Inflammatory macrophage (primary cell): ENCODE measurements at places on chromosomes 13 and 19.
A peak's percentile ranks its signal among the peaks of the same experiment; 100 is the strongest.

DNA sequence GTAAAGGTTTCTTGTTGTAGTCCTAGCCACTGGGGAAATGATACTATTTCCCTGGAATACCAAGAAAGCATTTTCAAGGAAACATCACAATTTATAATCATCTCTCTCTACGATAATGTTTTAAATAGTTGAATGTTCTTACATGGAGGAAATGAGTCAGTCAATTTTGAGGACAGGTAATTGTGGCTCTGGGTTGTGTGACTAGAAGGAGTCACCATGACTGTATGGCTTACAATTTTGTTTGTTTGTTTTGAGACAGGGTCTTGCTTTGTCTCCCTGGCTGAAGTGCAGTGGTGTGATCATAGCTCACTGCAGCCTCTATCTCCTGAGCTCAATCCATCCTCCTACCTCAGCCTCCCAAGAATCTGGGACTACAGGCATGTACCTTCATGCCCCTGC lies 47.4 kb downstream of the COG3 start:
- DNase-seq: no peak

DNA sequence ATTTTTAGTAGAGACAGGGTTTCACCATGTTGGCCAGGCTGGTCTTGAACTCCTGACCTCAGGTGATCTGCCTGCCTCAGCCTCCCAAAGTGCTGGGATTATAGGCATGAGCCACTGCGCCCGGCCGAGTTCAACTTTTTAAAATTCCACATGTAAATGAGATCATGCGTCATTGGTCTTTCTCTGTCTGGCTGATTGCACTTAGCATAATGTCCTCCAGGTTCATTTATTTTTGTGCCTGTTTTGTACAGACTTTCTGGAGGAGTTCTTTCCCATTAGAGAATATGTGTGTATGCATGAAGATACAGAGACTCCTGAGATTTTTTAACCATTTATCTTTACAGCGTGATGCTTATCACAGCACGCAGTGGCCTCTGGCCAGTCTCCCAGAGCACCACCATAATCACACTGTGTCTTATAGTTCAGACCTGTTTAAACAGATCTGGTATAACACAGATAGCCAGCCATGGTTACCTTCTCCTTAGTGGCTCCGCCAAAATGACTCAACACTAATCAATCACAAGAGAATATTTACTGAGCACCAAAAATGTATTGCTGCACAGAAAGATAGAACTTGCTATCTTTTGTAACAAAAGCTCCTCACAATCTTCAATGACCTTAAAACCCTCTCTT lies 11.4 kb upstream of the STARD13 start:
- no peak for DNase-seq

DNA sequence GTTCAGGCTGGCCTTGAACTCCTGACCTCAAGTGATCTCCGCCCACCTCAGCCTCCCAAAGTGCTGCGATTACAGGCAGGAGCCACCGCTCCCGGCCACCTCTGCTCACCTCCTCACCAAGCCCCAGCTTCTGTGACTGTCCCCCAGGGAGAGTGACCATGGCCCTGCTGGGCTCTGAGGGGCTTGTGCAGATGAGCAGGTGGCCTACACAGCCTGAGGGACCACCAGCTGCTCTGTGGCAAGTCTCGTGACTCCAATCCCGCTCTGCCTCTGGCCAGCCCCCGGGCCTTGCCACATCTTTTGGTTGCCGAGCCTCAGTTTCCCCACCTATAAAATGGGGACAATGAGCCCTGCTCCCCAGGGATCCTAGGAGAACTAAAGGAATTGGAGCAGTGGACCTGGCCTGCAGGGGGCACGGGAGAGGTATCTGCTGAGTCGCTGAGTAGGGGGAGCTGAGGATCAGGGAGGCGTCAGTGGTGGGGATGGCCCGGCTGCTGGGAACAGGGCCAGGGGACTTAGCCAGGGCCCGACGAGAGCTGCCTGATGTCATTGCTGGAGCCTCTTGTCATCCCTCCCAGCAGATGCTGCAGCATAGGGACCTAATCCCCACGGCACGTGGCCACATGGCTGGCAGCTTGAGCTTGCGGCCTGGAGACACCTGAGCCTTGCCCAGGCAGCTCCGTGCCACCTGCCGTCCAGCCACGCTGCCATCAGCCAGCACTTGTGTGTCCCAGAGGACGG lies 74.7 kb downstream of the GADD45B start:
- no peak for DNase-seq

- DNase-seq: no peak
Observed at GRCh38 chr13:50456111-50456510, 387.4 kb downstream of the DLEU7 start.

DNA sequence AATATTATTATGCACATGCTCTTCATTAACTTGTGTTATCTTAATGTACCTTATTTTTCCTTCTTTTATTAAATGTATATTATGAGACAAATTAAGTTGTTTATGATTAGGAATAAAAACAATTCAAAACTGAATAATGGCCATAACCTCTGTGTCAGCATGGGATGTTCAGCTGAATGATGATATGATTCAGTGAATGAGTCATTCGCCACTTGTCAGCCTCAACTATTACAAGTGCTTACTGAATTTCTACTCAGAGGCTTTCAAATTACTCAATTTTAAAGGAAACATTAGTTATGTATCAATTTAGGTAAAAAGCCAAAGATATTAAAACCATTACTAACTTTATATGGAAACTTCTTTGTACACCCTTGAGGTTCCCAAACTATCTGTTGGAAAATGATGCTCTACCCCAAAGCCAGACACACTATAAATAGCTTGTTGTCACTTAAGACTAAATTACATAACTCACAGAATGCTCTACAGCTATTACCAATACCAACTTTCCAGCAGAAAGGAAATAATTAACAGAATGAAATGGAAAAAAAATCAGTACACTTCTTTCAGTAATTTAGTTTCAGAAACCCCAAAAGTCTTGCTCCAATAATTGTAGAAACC lies 14.4 kb downstream of the LIG4 start:
- peak; percentile 12 for DNase-seq

GRCh38 chr13:39554371-39554770 lies 48.6 kb downstream of the LHFPL6 start:
- no peak for DNase-seq

GRCh38 chr19:11078893-11079292 lies 10.4 kb upstream of the LDLR start:
- no peak for DNase-seq

DNA sequence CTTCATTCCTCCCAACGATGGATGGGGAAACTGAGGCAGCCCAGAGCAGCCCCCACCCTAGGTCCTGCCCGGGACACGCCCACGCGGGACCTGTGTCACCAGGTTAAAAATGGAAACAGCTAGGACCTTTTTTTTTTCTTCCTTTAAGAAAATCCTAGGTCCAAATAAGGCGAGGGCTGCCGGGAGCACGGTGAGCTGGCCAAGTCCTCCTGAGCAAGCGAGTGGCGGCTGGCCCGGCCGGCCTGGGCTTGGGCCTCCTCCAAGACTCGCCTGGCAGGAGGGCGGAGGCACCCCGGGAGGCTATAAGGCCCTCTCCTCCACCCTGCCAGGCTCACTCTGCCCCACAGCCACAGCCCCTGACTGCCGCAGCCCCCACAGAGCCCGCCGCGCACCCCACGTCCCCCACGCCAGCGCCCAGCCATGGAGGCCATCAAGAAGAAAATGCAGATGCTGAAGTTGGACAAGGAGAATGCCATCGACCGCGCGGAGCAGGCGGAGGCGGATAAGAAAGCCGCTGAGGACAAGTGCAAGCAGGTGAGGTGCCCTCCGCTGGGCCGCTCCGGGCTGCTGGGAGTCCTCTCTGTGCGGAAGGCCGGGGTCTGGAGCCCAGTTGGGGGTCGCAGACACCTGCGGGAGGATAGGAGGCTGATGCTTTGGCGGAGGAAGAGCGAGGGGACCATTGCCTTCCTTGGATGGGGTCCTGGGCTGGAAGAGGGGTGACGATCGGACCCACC lies 8.9 kb upstream of the TPM4 start:
- DNase-seq: no peak

GRCh38 chr13:68808456-68808855 lies 1299.2 kb upstream of the ATXN8OS start:
- DNase-seq: no peak

GRCh38 chr13:63492604-63493003 lies 2077.0 kb upstream of the PCDH20 start:
- no peak for DNase-seq

- DNase-seq: no peak
Observed at GRCh38 chr13:93305886-93306285, 79.3 kb downstream of the GPC6 start.

DNA sequence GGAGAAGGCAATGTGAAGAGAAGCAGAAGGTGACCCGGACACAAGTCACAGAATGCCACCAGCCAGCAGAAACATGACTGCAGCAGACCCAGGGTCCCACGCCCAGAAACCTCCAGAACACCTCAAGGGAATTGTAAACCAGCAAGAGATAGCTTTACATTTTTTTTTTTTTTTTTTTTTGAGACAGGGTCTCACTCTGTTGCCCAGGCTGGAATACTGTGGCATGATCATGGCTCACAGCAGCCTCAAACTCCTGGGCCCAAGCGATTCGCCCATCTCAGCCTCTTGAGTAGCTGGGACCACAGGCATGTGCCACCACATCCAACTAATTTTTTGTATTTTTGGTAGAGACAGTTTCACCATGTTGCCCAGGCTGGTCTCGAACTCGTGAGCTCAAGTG lies 10.5 kb upstream of the CEACAM20 start:
- no peak for DNase-seq

- DNase-seq: no peak
Observed at GRCh38 chr13:28551498-28551895, 56.6 kb upstream of the FLT1 start.

GRCh38 chr19:10828981-10829821 lies 6.8 kb downstream of the TMED1 start:
- DNase-seq: no peak

- no peak for DNase-seq
Observed at GRCh38 chr13:87536499-87536898, 134.7 kb upstream of the SLITRK5 start.

DNA sequence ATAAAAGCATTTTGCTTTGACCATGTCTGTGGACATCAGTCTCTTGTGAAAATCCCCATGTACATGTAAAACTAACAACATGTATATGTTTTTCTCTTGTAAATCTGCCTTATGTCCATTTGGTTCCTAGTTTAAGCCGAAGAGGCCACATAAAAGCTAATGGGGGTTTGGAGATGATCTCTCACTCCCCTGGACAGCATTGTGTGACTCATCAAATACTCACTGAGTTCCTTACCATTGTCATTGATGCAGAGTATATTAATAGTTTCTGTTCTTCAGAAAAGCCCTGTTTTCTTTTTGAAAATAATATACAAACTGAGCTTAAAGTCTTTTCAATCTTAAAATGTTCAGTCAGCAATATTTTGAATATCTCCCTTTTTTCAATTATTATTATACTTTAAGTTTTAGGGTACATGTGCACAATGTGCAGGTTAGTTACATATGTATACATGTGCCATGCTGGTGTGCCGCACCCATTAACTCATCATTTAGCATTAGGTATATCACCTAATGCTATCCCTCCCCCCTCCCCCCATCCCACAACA lies 536.7 kb upstream of the HTR2A start:
- DNase-seq: no peak

DNA sequence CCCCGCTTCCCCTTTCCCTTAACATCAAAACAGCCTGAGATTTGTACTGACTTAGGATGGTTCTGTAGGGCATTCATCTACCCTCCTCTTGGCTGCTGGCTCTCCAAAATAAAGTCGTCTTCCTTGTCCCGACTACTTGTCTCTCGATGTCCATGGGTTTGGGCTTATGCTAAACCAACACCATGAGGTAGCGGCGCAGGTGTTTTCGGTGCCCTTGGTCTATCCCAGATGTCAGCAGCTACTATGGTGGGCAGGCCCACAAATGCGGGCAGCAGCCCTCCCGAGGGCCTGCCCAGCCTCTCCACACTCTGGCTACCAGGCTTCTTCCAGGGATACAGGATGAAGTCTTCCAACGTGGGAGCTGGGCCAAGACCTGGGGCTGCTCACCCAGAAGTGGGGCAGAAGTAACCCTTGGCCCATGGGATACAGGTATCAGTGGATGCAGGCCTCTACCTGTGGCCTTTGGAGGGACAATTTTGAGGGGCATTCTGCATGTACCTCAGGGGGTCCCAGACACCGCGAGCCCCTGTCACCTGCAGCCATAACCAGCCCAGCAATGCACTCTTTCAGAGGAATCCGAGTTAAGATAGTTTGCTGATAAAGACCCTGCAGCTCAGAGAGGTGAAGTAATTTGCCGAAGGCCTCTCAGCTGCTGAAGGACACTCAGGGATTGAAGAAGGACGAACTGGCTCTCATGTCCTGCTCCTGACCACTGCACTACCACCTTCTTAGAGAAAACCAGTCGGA lies 47.8 kb upstream of the VSTM2B start:
- no peak for DNase-seq

- no peak for DNase-seq
Observed at GRCh38 chr19:10929402-10929794, 787 bp downstream of the TIMM29 start.

- no peak for DNase-seq
Observed at GRCh38 chr19:3656747-3657394, 30.3 kb upstream of the CACTIN start.

GRCh38 chr13:99381766-99382165 lies 74.6 kb upstream of the GPR183 start:
- DNase-seq: no peak

DNA sequence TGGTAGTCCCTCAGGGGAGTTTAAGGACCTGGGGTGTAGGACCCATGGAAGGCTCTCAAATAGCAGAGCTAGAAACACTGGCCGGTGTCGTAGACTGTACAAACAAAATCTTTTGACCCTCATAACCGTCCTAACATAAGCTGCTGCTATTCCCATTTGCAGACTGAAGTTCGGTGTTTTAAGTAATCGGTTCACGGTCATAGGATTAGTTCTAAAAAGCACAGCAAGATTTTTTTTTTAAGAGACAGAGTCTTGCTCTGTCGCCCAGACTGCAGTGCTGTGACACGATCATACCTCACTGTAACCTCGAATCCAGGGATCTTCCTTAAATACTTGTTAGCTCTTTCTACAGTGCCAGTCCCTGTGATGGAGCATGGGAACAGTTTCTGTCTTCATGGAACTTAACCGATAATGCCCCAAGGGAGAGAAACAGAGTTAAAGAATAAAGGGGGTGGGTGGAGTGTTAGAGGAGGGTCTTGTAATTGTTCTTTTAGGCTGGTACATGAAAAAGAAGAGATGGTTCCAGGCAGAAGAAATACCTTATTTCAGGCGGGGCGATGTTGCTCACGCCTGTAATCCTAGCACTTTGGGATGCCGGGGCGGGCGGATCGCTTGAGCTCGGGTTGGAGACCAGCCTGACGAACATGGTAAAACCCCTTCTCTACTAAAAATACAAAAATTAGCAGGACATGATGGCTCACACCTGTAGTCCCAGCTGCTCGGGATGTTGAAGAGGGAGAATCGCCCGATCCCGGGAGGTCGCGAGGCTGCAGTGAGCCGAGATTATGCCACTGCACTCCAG lies 475 bp upstream of the ZC3H4 start:
- no peak for DNase-seq
